ENCODE measurements at places on chromosomes 7 and 10.

- DNase-seq: no peak
These were observed 32.3 kb upstream of the PLEKHS1 start for GRCh38 chr10:113718969-113719822.

DNA sequence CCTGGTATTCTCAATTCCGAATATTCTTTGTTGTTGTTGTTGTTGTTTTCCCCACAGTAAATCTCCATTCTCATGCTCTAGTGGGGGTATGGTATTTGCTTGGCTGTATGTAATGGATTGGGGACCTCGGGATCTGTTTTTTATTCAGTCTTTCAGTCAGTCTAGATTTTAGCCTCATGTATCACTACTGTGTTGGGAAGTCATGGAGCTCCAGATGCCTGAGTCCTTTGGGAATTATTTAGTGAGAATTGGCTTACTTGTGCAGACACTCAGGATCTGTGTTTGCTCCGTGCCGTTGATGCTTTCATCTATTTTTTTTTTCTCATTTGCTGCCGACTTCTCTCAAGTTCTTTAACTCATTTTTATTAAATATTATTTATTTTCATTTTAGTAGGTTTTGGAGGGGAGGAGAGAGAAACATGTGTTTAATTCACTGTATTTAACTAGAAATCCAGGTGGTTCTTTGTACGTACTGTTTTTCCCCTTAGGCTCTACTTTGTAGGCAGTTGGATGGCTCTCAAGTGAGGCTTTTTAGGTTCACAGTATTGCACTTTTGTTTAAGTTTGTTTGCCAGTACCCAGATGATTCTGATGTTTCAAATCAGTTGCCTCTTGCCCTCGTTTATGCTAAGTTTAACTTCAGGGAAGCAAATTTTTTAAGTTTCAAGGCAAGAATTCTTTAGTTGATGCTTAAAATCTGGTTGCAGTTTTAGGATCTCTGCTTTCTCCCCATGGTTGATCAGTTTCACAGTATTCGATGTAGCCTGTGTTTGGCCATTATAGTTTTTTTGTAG is 36.9 kb downstream of the ZNRF2 start:
- no peak for DNase-seq

DNA sequence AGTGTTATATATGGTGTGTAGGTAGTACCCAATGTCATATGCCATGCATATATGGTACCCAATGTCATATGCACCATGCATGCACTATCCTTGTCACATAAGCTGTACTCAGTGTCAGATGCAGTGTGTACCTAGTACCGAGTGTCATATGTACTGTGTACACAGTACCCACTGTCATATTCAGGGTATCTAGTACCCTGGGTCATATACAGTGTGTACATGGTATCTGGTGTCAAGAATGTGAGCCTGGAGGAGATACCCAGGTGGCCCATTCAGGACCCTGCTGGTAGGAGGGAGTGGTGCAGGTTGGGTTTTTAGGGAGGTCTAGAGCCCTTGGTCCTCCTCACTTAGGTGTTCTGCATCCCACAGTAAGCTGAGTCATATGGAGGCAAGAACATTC is 1.8 kb downstream of the ZMYND11 start:
- DNase-seq: no peak

DNA sequence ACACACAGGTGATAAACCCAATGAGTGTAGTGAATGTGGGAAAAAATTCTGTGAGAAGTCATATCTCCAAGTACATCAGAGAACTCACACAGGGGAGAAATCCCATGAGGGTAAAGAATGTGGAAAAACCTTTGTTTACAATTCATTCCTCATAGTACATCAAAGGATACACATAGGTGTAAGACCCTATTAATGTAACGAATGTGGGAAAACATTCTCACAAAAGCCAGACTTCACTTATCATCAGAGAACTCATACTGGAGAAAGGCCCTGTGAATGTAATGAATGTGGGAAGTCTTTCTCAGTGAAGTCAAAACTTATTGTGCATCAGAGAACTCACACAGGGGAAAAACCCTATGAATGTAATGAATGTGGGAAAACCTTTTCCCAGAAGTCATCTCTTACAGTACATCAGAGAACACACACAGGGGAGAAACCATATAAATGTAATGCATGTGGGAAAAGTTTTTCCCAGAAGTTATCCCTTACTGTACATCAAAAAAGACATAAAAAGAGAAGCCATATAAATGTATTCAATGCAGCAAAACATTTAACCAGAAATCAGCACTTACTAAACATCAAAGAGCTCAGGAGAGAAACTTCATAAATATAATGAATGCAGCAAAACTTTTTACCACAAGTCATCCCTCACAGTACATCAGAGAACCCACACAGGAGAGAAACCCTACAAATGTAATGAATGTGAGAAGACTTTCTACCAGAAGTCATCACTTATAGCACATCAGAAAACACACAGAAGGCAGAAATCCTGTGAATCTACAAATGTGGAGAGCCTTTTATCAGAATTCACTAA is 49.8 kb downstream of the ZNF239 start:
- no peak for DNase-seq

DNA sequence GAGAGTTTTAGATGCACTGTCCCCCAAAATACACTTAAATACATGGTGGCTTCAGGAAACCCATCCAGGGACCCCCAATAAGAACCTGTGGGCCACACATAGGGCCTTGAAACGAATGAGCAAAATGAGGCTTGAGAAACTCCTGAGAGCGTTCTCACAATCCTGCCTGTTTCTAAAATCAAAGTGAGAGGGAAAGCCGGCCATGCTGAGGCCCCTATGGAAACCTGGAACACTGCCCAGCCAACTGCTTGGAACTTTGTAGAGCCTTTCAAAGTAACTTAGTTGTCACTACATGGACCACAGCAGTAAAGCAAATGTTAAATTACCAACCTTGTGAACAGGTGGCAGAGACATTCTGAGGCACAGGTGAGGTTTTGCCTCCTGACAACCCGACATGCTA is 13.4 kb downstream of the SGMS1 start:
- no peak for DNase-seq

- no peak for DNase-seq
These were observed 1456.7 kb downstream of the REEP3 start for GRCh38 chr10:64977915-64978314.

GRCh38 chr7:135283959-135284638 is 50.5 kb downstream of the STRA8 start:
- DNase-seq: no peak

- DNase-seq: no peak
These were observed 482.6 kb upstream of the SEMA3A start for GRCh38 chr7:84677117-84677732.

DNA sequence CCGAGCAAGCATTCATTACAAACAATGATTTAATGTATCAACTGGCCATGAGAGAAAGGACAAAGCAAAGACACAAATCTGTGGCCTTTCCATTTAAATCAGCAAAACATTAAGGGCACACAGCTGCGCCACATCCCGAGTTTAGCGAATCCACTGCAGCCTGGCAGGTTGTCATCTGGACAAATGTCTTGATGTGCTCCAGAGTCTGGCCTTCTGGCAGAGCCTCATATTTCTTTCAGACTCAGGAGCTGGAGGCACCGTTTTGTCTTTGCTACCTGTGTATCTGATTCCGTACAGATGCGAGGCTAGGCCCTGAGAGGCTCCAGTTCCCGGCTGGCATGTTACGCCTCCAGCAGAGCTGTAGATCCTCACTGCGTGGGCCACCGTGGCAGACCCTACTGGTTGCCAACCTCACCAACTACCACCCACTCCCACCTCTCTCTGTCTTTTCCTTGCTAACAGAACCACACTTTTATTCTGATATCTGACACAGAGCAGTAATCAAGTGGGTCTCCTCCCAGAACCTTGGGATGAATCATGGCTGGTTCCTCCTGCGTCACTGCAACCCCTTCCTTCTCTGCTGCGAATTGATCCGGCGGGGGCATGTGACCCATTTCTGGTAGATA is 40.9 kb upstream of the EFCAB10 start:
- DNase-seq: no peak

GRCh38 chr10:73647211-73647874 is 6.1 kb upstream of the MYOZ1 start:
- DNase-seq: no peak

GRCh38 chr7:2972835-2973161 is 70.9 kb downstream of the CARD11 start:
- DNase-seq: no peak

- no peak for DNase-seq
These were observed 335.7 kb downstream of the GPR37 start for GRCh38 chr7:124429923-124430322.

- DNase-seq: no peak
These were observed 923.0 kb upstream of the CELF2 start for GRCh38 chr10:10094691-10095090.

GRCh38 chr10:74929197-74929596 is 102.8 kb downstream of the KAT6B start:
- DNase-seq: no peak

DNA sequence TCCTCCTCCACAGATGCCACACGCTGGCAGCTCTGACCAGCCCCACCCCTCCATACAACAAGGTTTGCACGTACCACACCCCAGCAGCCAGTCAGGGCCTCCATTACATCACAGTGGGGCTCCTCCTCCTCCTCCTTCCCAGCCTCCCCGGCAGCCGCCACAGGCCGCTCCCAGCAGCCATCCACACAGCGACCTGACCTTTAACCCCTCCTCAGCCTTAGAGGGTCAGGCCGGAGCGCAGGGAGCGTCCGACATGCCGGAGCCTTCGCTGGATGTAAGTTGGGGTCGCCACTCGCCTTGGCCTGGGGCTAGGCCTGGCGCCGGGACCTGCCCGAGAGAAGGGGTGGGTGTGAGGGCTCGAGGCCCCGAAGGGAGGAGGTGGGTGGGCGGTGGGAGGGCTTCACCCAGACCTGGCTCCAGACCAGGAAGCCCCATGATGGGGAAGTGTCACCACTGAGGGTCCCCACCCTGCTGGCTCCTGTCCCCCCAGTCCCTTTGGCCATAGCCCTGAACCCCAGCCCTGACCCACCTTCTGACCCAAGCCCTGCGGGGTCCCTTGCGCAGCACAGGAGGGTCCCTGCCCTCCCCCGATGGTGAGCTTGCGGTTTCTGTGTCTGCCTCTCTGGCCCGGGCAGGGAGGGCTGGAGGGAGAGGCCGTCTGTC is 36.2 kb upstream of the PPIF start:
- DNase-seq: no peak

GRCh38 chr10:96917628-96918027 is 85.5 kb downstream of the LCOR start:
- DNase-seq: no peak

- DNase-seq: no peak
These were observed 56.9 kb downstream of the XPNPEP1 start for GRCh38 chr10:109866168-109866994.

- DNase-seq: no peak
These were observed 304.1 kb downstream of the AGMO start for GRCh38 chr7:15257689-15258088.

GRCh38 chr7:29976673-29977415 is 12.8 kb downstream of the SCRN1 start:
- no peak for DNase-seq

GRCh38 chr10:97396056-97396455 is 5.1 kb downstream of the RRP12 start:
- no peak for DNase-seq

- DNase-seq: no peak
These were observed 1.9 kb downstream of the TSPAN33 start for GRCh38 chr7:129146237-129146979.

DNA sequence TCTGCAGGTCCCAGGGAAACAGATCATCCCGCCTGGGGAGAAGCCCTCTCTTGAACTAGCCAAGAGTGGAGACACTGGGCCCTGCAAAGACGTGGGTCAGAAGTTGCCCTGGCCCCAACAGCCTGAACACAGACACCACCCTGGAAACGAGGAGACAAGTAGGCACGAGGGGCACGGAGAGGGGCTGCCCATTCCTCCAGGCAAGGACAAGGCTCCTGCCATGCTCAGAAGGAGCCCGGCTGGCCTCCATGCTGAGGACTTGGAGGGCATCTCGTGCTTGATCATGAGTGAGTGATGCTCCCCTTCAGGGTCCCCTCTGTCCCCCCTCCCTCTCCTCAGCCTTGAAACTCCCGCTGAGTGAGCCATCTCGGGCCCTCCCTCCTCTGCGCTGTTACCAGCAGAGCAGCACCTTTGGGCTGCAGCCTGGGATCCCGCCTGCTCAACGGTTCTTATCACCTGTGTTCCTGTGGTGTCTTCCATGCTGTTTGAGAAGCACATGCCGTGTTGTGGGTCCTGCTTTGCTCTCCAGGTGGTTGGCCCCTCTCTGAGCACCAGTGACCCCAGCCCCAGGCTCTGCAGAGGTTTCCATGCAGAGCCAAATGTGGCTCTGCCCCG is 544.3 kb downstream of the TCERG1L start:
- no peak for DNase-seq

- no peak for DNase-seq
These were observed 54.8 kb downstream of the MKI67 start for GRCh38 chr10:128071417-128071782.

GRCh38 chr10:97277551-97277950 is 14.9 kb downstream of the ARHGAP19 start:
- DNase-seq: no peak

DNA sequence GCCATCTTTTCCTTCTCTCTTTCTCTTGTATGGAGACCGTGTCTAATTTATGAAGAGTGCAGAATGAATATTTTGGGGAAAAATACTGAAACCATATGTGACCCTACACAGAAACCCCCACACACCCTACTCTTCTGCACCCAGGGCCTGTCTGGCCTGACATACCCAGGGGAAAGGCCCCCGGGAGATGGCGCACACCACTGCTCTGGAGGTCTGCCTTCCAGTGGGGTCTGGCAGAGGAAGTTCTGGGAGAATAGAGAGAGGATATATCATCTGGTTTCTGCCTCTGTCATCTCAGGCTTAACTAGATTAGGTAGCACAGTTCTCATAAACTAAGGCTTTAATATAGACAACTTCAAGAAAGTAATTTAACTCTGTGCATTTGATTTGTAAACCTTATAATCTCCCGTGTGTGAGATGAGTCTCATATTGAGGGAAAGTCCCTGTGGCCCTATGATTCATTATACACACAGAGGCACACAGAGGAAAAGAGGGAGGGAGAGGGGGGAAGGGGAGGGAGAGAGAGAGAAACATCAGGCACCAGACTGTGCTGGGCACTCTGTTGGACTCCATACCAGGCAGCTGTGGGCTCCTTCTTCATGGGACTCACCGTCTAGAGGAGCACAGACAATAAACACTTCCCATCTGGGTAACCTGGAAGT is 123.3 kb downstream of the AOAH start:
- DNase-seq: no peak

DNA sequence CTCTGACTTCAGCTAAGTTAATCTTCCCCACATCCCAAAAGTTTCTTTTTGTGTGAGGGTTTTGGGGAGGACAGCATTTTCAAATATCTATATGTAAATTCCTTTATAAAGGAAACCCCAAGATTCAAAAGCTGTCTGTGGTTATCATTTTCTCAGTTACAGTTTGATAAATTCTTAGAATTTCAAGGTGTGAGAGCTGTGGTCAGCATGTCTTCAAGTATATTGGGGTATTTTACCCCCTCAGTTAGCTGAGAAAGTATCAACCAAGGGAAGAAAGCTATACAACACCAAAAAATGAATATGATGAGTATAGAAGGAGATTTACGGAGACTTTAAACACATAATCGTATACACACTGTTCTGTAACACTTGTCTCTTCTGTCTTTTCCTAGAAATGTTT is 109.2 kb downstream of the SND1 start:
- no peak for DNase-seq
